ENCODE measurements at places on chromosomes 6 and 20.

DNA sequence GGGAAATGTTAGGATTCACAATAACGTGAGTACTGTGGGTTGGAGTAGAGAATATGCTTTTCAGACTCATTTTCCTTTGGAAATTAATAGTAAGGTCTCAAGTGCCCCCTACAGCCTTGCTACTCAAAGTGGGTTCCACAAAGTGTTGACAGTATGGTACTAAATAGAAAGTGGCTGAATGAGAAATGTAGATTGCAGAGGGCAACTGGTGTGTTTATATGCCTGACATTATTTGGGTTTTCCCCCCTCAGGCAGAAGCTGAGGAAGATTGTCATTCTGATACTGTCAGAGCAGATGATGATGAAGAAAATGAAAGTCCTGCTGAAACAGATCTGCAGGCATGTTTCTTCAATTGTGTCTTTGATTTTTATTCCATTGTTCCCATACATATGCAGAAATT is 5.6 kb downstream of the FBXO9 start:
- no peak for DNase-seq

DNA sequence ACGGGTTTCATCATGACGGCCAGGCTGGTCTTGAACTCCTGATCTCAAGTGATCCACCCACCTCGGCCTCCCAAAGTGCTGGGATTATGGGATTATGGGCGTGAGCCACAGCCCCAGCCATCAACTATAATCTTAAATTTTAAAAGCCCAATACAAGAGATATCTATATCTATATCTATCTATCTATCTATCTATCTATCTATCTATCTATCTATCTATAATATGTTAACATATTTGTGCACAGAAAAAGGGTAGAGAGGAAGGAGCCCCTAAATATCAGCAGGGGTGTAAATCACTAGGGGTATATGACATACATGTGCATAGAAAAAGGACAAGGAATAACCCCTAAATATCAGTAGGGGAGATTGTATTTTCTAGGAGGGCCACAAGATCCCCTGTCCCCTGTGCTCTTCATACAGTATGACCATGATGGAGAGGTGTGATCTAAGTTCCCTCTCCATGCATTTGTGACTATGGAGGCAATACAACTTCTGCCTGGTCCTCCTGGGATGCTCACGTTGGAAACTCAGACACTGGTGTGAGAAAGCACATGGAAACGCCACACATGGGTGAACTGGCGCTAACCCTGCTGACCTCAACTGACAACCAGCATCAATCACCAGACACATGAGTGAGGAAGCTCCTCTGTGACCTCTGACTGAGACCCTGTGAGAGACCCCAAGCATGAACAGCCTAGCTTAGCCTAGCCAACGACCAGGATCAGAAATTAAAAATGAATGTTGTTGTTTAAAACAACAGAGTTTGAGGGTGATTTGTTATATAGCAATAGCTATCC is 1.2 kb upstream of the SPATS1 start:
- no peak for DNase-seq

GRCh38 chr6:13854716-13855250 is 40.4 kb upstream of the MCUR1 start:
- DNase-seq = no peak

- DNase-seq = no peak
Measured at GRCh38 chr20:58851221-58851968, 693 bp upstream of the GNAS-AS1 start.

DNA sequence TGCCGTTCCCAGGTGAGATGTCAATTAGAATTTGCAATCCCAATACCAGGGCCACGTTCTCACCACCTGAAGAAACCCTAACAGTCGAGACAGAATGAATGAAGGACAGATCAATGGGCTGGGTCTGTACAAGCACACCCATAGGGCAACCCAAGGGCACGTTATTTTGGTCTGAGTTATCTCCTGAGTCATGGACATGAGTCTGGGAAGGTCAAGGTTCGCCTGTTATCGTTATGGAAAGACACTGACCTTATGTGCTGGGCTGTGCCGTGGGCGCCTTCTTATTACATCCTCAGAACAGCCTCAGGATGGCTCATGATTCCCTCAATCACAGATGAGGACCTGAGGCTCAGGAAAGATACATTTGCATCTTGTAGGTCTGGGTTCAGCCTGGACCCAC is 175.0 kb upstream of the SULF2 start:
- DNase-seq = no peak

DNA sequence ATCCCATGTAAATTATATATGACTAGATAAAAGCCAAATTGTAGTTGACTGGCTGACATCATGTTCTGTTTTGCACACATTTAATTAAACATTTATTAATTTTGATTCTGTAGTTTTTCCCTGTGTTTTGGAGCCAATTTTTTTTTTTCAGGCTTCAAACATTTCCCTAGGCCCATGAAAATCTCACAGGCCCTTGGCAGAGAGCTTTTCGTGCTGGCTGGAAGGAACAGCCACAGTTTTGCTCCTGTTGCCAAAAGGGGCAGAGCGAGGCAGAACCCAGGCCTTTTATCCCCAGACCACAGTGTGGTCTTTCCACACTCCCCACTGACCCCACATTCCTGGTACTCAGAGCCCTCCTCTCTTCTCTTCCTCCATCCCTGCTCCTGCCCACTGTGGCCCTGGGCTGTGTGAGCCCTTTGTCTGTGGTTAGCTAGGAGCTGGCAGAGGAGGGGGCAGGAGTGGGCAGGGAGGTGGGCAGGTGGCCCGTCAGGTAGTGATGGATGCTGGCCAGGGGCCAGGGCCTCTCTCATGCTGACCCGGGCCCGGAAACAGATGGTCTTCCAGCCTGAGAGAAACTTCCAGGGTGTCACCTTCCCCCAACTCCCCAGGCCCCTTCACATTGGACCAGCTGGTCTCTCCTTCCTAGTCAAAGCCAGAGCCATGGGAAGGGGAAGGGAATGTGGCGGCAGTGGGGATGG is 19.4 kb upstream of the CCM2L start:
- no peak for DNase-seq

DNA sequence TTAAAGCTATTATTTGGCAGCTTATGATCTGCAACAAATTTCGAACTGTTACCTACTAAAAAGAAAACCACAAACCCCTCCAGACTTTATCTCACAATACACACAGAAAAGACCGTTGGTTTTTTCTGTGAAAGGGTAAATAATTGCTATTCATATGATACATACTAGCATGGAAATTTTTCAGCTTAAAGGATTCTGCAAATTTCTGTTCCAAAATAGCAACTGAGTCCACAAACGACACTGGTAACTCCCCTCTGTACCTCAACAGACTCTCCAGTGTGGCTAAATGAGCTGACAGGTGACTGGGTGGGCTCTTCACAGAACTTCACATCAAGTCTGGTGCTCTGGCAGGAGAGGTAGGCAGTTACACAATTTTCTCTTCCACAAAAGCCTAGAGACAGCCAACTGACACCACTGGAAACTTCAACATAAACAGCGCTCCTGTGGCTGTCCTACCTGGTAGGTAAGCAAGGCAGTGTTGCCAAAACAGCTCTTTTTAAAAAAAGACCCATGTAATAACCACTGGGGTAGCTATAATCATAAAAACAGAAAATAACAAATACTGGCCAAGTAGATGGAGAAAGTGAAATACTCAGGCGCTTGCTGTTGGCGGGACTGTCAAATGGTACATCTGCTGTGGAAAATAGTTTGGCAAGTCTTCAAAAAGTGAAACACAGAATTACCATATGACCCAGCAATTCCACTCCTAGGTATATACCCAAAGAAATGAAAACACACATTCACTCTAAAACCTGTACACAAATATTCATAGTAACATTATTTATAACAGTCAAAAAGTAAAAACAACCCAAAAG is 37.8 kb downstream of the ELOVL5 start:
- no peak for DNase-seq

DNA sequence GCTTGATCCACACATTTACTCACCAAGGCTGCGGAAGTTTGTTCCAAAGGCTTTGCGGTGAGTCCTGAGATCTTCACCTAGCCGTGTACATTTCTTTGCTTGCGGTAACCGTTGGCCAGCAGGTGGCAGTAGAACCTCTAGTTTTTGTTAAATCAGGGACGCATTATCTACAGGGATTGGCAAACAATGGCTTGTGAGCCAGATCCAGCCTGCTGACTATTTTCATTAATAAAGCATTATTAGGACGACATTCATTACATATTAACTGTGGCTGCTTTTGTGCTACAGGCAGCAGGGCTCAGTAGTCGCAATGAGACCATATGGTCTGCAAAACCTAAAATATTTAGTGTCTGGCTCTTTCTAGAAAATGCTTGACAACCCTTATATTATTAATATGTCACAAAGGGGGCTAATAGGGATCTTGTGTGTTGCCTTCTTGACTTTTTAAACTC is 174.1 kb downstream of the DOK5 start:
- peak; percentile 6 for DNase-seq

DNA sequence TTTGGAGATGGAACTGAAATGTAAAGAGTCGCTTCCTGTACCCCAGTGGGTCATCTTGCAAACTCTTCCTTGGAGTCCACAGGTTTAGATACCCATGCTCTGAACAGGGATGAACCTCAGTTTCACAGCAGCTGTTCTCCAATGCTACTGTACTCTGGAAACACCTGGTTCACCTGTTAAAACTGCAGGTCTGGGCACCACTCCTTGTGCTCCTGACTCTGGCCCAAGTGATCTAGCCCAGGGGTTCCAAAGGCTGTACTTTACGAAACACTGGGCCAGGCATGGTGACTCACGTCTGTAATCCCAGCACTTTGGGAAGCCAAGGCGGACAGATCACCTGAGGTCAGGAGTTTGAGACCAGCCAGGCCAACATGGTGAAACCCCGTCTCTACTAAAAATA is 102.1 kb downstream of the ATP9A start:
- no peak for DNase-seq

DNA sequence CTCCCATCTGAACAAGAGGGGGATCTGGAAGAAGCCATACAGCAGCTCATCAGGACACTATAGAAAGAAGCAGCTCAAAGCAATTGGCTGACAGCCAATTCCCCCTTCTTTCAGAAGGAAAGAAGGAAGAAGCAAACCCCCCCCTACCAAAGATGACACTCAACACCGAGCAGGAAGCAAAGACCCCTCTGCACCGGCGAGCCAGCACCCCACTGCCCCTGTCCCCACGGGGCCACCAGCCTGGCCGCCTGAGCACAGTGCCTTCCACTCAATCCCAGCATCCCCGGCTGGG is 1.2 kb downstream of the REM1 start:
- no peak for DNase-seq

- DNase-seq = no peak
Measured at GRCh38 chr6:84135291-84135690, 92.2 kb downstream of the CEP162 start.

DNA sequence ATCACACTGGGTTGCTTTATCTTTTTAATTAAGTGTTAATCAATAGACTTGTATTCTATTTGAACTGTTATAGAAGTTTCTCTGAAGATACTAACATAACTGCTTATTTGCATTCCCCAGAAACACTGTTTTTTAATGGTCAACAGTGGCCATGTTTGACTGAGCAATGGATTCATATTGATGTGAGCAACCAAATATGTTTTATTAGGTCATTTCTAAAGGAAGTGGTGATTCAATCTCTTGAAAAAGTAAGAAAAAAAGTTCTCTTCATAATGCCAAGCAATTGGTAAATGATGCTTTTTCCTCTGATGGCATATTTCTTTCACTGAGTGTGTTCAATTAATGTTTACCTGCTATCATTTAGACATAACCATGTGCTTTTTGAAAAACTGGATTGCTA is 593.0 kb upstream of the CITED2 start:
- DNase-seq = no peak

DNA sequence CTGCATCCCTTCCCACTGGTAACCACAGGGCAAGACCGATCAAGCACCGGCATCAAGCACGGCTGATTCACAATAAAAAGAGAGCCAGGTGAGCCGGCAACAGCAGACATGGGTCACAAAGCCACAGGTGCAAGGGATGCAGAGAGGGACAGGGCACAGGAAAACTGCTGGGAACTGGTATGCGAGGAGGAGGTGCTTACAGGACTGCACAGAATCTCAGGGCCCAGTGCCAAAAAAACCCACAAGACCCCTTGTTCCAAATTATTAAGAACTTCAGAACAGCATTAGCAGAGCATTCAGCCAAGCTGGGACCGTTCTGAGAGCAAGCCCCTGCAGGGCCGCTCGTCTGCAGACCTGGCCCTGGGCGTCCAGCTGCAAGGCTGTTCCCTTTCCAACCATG is 35.4 kb downstream of the BFSP1 start:
- DNase-seq = no peak

DNA sequence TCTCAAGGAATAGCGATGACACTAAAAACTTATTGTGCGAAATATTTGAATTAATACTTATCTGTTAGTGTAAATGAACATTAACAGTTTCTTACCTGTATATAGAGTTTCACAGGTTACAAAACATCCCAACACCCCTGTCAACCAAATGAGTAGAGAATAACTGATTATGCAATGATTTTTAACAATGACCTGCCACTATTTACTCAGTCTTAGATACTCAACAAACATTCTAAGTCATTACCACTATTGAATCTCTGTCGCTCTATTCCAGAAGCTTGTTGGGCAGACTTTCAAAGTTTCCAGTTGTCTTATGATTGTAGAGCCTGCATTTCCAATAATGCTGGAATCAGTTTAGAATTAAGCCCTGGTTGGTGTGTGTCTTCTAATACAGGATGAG is 85.5 kb downstream of the RNF182 start:
- DNase-seq = no peak

GRCh38 chr6:170050591-170051041 is 240.3 kb downstream of the DLL1 start:
- no peak for DNase-seq

GRCh38 chr6:151577257-151577656 is 83.4 kb downstream of the CCDC170 start:
- no peak for DNase-seq

GRCh38 chr6:8392569-8392968 is 42.8 kb downstream of the SLC35B3 start:
- DNase-seq = no peak

DNA sequence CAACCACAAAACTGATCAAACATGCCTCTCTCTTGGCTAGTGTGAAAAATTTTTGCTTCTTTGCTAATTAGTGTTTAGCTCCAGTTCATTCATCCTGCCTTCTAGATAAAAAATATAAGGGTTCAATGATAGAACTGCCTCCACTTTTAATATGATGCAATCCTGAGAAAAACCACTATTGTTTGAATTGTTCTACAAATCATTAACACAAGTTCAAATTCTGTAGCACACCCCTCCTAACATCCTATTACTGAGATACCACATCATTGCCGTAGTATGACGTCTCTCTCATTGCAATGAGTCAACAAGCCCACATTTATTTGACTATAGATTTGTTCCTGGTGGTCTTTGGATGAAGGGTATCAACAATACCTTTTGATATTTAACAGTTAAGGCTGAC is 365.8 kb upstream of the OPRM1 start:
- no peak for DNase-seq

Measured in activated naive CD8-positive, alpha-beta T cell treated with anti-CD3 and anti-CD28 coated beads, Interleukin-2, amount 50 U/mL, for 16 hours (primary cell).